ENCODE measurements at places on chromosomes 4 and X.

DNA sequence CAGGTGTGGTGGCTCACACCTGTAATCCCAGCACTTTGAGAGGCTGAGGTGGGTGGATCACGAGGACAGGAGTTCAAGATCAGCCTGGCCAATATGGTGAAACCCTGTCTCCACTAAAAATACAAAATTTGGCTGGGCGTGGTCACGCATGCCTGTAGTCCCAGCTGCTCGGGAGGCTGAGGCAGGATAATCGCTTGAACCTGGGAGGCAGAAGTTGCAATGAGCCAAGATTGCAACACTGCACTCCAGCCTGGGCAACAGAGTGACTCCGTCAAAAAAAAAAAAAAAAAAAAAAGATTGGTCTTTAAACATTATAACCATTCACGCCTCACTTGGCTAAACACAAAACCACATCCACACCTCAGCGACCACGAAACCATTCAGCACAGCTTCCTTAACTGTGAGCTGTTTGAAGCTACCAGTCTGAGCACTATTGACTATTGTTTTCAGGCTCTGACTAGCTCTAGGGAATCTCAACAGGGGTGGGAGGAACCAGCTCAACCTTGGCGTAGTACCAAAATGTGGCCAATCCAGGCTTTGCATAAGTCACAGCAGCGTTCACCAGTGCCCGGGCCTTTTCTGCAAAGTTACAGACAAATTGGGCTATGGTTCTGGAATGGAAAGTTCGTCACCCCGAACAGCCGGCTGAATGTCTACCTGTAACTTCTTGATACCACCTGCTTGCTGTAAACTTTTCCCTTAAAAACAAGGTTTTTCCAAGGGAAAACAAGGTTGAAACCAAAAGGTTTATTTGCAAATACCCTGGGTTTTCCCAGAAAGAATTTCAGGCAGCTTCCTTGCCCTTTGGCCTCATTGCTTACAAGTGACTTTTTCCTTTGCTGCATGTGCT is 73.6 kb upstream of the DHX15 start:
- DNase-seq = no peak

DNA sequence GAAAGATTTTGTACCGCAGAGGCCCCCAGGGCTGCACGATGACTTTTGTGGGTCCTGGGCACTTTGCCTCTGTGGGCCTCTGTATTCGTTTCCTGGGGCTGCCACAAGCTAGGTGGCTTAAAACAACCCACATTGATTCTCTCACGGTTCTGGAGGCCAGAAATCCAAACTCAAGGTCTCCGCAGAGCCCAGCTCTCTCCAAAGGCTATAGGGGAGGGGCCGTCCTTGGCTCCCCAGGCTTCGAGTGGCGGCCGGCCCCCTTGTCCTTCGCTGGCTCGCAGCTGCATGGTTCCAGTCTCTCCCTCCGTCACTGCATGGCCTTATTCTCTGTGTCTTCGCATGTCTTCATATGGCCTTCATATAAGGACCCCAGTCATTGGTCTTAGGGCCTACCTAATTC is 241.2 kb downstream of the EVC2 start:
- no peak for DNase-seq

DNA sequence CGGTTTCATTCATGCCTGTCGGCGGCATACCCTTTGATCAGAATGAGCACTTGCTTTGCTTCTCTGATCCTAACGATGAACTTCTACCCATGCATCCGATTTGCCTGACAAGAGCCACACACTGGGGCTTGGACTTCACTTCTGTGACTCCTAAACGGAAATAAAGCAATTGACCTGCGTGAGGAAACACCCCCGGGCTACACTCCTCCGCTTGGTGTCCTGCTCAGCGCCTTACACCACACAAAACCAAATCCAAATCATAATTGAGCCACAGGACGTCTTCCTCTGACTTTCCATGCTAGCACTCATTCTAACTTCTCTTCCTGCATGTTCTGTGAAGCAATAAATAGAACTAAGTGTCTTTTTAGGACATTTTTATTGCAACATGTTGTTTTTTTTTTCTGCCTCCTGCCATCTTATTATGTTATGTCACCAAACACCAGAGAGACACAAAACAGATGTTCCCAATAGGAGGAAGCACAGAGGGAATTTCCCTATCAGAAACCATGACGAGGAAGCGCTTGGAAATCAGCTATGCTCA is 110.8 kb upstream of the FAM9B start:
- no peak for DNase-seq

DNA sequence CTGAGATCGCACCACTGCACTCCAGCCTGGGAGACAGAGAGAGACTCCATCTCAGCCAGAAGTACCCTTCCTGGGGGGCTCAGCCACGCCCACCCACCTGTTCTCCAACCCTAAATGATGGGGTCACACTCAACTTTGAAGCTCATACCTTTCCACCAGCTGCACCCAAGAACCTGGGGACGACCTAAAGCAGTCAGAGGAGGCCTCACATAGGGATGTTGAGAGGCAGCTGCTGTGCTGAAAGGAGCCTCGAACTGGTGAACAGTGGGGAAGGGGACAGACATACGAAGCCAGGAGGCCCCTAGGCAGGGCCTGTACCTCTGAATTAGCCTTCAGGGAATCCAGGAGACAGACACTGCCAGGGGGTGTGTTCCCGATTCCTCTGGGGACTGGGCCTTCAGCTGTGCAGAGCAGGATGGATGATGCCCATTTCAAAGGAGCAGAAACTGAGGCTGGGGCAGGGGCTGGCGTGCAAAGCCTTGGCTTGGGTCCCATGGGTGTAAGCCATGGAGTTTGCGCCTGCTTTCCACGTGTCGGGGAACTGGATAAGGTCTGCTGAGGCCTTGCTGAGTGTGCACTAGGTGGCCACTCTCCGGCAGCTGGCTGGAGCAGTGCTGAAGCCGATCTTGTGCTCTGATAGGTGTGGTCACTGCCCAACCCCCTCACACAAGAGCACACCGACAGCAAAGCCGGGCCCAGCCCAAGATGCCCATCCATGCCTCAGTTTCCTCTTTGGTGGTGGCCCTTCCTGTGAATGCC is 130.8 kb downstream of the CPZ start:
- no peak for DNase-seq

GRCh38 chr4:77093401-77093800 is 17.6 kb upstream of the CCNI start:
- DNase-seq = no peak

DNA sequence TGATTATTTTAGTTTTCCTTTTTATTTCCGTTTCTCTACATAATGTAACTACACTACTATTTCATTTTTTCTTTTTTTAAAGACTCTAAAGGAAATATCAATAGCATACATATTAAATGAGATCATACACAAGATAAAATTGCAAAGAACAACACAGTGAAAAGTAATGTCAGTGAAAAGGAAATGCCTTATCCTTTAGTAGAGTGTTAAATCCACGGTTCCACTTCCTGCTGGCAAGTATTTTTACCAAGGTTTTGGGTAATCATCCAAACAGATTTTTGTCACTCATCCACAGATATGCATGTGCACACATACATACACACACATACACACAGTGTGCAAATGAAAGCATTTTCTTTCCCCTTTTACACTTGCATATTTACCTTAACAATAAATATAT is 548.9 kb downstream of the PPP4R3C start:
- no peak for DNase-seq

- no peak for DNase-seq
Observed at GRCh38 chr4:10577508-10578426, 106.8 kb downstream of the CLNK start.

DNA sequence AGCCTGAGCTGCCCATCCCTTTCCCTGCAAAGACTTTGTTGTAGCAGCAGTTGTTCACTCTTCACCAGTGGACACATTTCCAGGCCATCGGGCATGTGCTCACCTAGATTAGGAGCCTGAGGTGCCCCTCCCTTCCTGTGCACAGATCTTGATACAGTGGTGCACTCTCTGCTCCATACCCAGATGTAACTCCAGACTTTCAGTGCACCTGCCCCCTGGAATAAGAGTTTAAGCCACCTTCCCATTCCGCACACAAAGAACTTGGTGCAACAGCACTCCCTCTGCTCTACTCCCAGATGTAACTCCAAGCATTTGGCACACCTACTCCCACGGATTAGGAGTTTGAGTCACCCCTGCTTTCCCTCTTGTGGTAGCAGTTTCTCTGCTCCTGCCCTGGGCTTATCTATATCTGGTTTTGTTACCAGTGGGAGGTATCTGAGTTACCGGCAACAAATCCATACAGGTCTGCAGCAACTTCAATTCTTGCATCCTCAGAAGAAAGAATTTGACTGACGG is 36.0 kb upstream of the PLK4 start:
- no peak for DNase-seq

GRCh38 chr4:17702641-17703040 is 78.8 kb downstream of the FAM184B start:
- no peak for DNase-seq

GRCh38 chr4:3257103-3257555 is 8.2 kb downstream of the MSANTD1 start:
- no peak for DNase-seq

DNA sequence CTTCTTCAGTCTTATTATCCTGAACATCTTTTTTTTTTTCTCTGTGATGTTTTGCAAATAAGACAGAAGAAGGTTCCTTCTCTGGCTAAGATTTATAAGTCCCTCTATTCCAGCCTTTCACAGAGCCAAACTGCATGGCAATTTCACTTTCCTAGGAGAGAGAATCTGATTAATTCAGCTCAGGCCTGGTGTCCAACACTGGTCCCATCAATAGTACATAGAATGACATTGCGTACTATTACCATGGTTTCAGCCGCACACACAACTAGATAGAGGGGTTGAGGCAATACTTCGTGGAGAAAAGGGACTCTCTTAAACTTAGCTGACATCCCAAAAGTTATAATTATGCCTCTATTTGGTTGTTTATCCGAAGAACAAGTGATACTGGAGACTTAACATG is 18.5 kb downstream of the DCAF8L2 start:
- DNase-seq = no peak

DNA sequence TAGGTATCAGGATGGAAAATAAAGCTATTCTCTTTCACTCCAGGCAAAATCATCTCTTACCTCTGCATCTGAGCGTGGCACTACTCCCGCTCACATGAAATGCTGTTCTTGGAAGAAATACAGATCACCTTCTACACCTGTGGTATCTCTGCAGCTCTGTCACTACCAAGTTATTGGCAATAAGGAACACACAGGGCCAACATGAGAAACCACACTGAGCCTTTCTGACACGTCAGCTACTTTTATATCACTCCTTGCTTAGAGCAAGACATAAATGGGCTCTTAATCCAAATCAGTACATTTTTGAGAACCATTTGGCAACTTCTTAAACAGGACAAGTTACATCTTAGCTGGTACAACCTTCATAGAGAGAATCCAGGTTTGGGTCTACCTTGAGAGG is 101.8 kb upstream of the GUCY1A1 start:
- no peak for DNase-seq

- peak; percentile 31 for DNase-seq
Observed at GRCh38 chr4:48780865-48781214, 761 bp upstream of the FRYL start.

- no peak for DNase-seq
Observed at GRCh38 chr4:165027762-165028402, 3.9 kb upstream of the TRIM60 start.

- no peak for DNase-seq
Observed at GRCh38 chr4:90689739-90690138, 562.5 kb downstream of the CCSER1 start.

DNA sequence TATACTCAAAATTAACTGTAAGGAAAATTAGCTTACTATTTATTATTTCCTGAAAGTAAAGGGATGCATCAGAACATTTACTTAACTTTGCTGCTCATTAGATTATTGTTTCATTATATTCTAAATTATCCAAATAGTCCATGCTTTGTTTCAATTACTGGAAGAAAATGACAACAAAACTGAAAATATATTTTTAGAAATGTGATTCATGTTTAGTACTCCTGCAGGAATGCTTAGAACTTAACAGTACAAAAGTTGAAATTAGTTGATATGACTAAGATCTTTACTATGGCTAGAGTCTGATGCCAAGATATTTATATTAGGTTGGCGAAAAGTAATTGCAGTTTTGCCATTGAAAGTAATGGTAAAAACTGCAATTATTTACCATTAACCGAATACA is 660.5 kb upstream of the PABPC4L start:
- no peak for DNase-seq

DNA sequence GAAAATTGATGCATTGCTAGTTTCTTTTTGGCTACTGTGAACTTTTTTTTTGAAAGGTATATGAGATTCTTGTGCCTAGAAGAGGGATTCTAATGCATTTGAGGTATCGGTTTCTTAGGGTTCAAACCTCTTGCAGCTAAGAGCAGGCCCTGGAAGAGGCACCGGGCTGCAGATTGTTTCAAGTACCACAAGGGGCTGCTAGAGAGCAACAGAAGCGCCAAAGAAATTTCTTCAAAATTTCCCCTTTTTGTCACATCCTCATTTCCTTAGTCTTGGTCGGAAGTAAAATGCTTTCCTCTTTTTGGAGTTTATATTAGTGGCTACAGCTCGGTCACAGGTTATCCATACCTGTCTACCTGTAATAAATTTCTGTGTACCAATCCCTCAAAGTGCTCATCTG is 89.8 kb downstream of the PDGFRA start:
- no peak for DNase-seq

DNA sequence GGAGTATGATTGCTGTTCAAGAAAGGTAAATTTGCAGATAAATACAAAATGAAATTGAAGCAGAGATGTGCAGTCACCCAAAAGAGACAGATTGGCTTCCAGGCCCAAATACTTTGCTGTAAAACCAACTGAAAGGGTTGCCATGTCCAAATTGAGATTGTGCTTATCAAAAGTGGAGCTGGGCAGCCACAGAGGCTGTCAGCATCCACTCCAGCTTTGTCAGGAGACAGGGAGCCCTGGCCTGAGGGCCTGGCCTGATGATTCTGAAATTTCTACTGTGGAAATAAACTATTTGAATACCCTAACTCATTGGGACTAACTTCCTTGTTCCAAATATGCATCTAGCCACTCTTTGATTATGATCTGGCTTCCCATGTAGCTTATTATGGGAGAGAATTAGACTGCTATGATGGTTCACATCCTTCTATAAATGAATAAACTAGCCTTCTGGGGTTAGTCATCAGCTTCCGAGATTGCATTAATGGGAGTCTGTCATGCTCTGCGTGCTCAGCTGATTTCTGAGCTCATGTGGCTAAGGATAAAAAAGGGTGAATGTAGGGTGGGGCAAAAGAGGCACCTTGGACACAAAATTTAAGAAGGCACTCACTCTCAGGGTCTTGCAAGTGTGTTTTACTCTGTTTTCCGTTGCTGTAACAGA is 48.2 kb downstream of the SLC34A2 start:
- DNase-seq = no peak

- DNase-seq = no peak
Observed at GRCh38 chr4:88792821-88793220, 95.2 kb upstream of the NAP1L5 start.

- no peak for DNase-seq
Observed at GRCh38 chrX:78105944-78106650, 2.0 kb downstream of the PGK1 start.

DNA sequence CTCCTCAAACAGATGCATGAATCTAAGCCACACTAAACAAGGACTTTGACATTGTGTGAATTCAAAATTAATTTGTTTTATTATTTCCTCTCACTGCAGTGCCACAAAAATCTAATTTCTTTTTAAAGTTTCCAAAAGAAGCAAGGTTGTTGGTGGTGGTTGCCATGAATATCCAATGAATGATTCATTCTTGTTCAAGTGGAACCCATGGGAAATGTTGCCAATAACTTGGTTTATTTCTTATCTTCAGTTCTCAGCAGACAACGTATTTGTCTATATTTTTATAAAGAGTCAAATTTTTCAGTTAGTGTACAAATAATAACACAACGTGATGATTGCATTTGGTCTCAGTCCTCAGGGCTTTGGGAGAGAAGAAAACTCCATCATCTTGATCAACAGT is 309.4 kb upstream of the NOCT start:
- DNase-seq = no peak

GRCh38 chrX:36434522-36434921 is 515.0 kb downstream of the CFAP47 start:
- no peak for DNase-seq
